ENCODE measurements at places on chromosomes 5 and 9.
A peak's percentile ranks its signal among the peaks of the same experiment; 100 is the strongest.

DNA sequence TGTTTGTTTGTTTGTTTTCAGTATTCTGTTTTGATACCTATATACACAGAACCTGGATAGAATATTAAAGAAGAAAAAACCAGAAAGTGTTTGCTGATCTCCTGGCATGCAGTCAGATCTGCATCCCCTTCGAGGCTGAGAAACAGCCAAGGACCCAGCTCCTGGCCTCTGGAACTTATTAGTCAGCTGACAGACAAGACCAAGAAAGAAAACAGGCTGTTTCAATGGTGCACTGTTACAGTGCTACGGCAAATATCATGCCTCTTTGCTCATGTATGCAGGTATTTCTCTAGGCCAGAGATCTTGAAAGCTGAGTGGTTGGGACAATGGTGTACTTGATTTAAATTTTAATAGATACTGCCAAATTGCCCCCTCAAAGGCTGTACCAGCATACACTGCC is 95.0 kb downstream of the C5orf15 start:
- no peak for DNase-seq

DNA sequence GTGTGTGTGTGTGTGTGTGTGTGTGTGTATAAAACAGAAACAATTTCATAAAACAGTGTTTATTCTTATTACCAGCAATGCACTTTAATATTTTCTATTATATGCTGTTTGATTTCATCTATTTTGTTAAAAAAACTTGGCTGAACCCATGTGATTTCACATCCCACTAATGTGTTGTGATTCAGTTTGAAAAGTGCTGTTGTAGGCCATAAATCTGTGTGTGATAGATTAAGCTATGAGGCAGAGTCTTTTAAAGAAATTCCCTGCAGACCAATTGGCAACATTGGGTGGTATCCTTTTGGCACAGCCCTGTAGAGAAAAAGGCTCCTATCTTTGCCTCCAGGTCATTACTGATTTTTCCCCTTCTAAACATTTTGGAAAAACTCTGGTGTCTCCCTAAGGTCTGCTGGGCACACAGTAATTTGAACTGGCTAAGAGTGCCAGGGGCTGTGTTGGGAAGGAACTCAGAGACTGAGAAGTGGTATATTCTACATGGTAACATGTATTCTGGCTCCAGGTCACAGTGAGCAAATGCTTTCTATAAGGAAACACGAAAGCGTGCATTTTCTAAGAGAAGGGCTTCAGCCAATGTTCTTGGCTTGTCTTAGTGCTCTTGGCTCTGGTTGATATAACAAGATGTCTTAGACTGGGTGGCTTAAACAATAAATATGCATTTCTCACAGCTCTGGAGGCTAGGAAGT is 4.5 kb downstream of the CAMK4 start:
- DNase-seq, result no peak

GRCh38 chr9:77588271-77588937 is 59.7 kb downstream of the GNA14 start:
- no peak for DNase-seq

DNA sequence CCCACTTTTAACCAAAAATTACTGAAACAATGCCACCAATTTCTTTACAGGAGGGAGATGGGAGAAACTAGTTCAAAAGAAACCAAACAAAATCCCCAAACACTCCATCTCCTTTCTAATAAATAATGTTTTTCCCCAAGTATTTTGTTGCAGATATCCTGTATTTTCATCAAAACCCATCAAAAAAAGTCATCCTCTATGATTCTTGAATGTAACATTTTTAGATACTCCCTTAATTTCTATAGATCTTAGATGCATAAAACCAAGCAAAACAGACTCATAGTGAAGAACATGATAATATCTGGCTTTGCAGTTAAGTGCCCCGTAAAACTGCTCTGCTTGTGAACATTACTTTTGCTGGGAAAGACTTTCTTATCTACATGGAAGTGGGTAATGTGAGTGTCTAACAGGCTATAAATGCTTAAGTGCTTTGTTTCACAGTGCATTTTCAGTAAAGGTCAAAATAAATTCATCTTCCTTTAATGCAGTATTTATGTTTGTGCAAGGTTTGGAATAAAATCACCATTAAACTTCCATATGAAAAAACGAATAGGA is 77.3 kb upstream of the TBCA start:
- no peak for DNase-seq

- no peak for DNase-seq
Measured at GRCh38 chr9:91995000-91995655, 45.1 kb upstream of the ROR2 start.

GRCh38 chr5:180070756-180071530 is 616 bp downstream of the RNF130 start:
- no peak for DNase-seq

DNA sequence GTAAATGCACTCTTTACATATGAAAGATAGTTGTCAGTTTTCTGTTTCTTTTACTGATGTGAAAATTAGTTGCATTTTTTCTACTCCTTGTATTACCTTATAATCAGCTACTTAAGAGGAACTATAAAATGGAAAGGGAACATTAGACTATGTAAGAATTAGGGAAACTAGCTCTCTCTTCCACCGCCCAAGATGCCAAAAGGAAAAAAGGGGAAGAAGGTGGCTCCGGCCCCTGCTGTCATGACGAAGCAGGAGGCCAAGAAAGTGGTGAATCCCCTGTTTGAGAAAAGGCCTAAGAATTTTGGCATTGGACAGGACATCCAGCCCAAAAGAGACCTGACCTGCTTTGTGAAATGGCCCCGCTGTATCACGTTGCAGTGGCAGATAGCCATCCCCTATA is 15.2 kb upstream of the HOMER1 start:
- DNase-seq, result no peak

GRCh38 chr5:129031886-129032683 is 62.5 kb upstream of the ISOC1 start:
- no peak for DNase-seq

GRCh38 chr9:124347206-124347967 is 67.9 kb downstream of the PSMB7 start:
- DNase-seq, result no peak

GRCh38 chr5:169242175-169242848 is 58.6 kb downstream of the SLIT3 start:
- no peak for DNase-seq

- DNase-seq, result no peak
Measured at GRCh38 chr5:108081707-108082106, 300.2 kb downstream of the FBXL17 start.

GRCh38 chr9:93094658-93095204 is 1.3 kb upstream of the CARD19 start:
- DNase-seq, result no peak

DNA sequence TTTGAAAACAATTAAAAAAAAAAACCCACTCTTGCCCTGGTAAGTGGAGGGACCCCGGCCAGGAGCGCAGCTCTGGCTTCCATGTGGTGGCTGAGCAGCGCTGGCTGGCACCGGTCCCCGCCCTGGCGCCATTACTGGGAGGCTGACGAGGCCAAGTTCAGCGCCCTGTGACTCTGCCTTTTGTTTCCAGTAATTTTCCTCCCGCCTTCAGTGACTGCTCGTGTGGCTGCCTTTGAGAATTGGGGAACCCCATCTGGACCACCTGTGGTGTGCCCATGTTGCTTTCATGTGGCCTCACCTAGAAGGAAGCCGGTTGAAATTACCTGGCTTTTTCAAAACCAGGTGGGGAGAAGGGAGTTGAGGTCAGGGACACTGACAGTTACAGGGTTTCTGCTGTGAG is 136.1 kb downstream of the GAPVD1 start:
- no peak for DNase-seq

DNA sequence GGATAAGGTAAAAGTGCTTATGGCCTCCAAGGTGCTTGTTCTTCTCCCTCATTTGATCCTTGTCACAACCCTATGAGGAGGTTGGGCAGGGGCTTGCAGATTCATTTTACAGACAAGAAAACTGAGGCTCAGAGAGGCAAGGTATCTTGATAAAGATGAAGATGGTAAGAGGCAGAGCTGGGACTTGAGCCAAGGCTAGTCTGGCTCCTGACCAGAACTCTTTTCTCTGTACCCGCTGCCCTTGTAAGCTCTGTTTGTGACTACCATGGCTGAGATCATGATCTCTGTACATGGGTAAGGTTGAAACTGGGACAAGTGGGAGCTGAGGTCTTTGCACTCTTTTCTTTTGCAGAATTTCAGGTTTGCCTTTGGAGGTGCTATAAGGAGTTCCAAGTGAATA is 33.6 kb downstream of the SEC61B start:
- no peak for DNase-seq

- DNase-seq, result no peak
Measured at GRCh38 chr5:82165740-82166530, 112.2 kb downstream of the RPS23 start.

GRCh38 chr5:108735790-108736189 is 11.9 kb upstream of the FER start:
- DNase-seq, result no peak

DNA sequence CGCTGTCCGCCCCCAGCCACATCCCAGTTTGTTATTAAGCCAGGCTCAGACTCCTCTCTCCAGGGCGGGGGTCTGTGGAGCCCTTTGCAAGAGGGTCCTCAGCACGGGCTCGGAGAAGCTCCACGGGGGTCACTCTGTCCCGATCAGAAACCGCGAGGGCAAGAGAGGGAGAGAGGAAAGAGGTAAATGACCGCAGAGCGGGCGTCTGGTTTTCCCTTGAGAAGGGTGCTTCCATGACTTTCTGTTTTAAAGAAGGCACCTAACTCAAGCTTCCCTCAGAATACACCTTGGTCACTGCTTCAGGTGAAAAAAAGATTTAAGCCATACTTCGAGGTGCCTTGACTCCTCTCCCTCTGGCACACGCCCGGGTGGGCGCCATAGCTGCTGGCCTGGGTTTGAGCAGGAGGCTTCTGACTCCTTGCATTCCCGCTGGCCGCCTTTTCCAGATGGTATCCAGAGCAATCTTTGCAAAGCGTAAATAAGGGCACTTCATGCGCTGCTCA is 5.8 kb upstream of the TERT start:
- no peak for DNase-seq

- DNase-seq, result no peak
Measured at GRCh38 chr5:124605541-124605940, 140.9 kb downstream of the ZNF608 start.

DNA sequence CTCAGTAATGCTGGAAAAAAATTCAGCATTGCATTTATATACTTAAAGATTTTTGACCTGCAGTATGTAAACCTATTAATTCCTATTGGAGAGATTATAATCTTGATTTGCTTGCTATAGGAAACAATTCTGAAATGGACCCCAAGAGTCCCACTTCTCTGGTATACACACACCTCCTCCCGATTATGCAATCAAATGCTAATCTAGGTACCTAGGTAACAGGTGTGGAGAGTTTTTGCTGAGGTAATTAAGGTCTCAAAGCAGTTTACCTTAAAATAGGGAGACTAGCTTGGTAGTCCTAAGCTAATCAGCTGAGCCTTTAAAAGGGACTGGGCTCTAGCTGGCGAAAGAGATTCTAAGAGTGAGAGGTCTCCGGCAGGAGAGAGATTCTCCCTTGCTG is 22.2 kb downstream of the ISOC1 start:
- DNase-seq, result no peak

GRCh38 chr5:59021286-59021673 is 438.4 kb downstream of the RAB3C start:
- DNase-seq, result no peak

GRCh38 chr5:146965761-146966659 is 87.5 kb upstream of the PPP2R2B start:
- peak; percentile 1 for DNase-seq
